ENCODE measurements at places on chromosomes 2 and 18.

DNA sequence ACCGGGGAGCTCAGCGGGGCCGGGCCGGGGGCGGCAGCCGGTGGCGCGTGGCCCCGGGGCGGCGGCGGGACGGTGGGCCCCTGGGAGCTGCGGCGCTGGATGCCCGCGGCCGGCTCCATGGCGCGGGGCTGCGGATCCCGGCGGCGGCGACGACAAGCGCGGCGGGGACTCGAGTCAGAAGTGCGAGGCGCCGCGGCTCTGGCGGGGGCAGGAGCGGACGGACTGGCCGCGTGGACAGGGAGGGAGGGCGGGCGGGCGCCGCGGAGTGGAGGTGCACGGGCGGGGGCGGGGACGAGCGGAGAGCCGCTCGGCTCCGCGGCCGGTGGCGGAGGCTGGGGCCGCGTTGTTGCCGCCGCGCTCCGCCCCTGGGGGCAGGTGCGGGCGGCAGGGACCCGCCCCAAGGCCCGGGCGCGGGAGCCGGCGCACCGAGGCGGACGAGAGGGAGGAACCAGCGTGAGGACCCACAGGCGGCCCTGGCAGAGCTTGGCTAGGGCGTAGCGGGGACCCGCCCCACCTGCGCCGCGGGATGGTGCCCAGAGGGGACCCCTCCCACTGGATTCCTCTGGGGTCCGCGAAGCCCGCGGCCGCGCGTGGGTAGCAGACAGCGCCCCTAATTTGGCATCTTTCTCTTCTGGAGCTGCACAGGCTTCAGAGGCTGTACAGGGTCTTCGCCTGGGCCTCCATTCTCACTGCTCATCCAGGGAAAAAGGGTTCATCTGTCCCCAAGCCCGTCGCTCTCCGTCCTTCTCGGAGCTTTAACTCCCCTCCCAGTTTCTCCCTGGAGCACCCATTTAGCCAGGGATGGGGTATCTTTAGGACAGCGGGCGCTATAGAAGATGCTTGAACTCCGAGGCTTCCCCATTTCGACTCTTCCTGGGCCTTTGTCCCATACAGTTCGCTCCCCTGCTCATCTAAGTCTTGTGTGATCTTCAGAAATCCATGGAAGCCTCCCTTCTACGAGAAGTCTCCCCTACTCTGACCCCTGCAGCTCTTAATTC, at the start of gene TMEM163:
TMEM163 (minus strand) TSS at position 184 of the 998 bp plus-strand sequence.
- DNase-seq: peak; percentile 20

DNA sequence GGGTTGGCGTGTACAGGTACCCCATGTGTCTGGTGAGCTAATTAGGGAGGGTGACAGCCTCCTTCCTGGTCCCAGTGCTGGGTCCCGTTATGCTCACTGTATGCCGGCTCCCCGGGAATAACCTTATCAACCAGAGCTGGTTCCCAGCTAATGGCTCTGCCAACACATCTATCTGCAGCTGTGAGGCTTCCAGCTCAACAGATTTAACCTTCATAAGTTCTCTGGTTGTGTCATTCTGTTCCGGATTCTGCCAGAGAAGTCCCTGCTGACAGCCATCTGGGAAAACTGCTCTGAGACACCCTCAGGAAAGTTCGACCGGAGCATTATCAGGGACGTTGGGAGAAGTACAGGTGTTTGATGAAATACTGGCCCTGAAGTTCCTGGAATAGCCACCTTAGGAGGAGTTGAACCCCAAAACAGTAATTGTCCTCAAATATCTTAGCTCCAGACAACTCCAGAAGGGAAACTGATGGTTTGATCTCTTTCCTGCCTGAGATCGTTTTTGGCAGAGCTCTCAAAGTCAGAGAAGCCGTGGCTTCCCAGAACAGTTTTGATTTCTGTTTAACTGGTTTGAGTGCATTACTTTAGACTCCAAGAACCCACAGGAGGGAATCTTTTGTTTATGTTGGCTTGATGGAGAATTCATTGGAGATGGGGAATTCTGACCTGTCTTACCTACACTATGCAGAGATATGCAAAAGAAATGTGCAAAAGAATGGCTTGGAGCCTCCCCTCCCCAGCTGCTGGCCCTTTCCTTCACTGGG, 39.4 kb upstream of the TXNDC2 start:
- DNase-seq: no peak

DNA sequence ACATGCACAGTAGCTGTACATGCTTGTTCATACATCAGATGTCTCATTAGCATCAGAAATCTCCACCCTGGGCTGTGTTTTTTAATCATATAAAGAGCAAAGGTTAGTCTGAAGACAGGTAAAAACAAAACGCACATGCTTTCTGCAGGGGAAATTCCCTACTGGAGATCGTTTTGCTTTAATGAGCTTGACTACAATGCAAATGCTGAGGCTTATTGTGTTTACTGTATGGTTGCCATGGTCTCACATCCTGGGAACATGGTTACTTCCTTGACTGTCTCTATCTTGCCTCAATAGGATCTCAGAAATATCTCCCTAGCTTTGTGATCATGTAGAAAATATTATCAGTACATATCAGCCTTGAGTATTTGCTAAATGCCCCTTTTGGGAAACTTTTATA, 336.5 kb upstream of the TFPI start:
- DNase-seq: no peak

DNA sequence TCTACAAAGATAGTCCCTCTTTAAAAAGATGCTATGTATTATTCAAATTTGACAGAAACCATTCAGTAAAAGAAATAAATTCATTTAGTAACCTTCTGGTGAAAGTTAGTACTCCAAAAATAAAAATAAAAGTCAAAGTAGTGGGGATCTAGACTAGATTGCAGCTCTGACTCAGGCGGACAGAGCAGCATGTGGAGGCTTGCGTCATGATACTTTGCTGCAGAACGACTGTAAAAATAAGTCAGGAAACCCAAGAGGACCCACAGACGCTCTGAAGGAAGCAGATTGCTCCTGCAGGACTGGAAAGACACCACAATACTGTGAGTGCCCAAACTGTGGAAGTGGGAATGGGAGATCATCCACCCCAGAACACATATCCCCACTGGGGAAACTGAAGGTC, 301.9 kb downstream of the RIT2 start:
- no peak for DNase-seq

- DNase-seq: no peak
These were observed 62.5 kb downstream of the GORASP2 start for GRCh38 chr2:170991398-170992182.

- no peak for DNase-seq
These were observed 86.4 kb upstream of the HK2 start for GRCh38 chr2:74747411-74748080.

DNA sequence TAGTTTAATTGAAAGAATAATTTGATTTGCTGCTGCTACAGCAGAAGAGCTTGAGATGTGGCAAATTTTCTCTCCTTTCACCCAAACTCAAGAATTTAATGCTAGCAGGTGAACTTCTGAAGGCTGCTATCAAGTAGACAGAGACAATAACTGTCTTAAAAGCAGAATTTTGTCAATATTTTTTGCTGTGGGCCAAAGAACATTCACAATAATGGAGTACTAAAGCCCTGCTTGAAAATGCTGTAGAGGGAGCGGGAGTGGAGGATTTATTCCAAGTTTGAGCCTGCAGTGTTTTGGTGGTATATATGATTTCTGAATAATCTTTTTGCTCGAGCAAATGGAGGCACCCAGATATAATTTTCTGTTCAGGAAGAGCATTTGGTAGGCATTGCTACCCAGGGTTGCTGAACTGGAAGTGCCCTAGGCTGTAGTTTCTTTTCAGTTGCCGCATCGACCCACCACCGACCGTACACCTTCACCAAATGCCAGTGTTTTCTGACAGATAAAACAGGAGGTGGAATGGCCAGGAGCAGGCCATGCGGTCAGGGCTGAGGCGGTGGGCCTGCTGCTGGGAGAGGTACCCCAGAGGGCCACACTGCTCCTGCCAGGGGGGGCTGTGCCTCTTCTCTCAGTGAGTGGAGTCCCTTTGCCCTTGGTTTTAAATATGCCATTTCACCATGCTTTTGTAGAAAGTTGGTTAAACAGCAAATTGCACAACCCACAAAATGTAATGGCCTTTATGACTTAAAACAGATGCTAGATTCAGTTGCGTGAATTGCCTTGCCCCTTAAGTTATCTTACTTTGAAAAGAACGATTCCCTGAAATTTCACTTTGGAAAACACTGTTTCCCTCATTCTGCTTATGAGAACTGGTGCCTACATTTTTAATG, 36.4 kb downstream of the TSHZ1 start:
- DNase-seq: no peak

DNA sequence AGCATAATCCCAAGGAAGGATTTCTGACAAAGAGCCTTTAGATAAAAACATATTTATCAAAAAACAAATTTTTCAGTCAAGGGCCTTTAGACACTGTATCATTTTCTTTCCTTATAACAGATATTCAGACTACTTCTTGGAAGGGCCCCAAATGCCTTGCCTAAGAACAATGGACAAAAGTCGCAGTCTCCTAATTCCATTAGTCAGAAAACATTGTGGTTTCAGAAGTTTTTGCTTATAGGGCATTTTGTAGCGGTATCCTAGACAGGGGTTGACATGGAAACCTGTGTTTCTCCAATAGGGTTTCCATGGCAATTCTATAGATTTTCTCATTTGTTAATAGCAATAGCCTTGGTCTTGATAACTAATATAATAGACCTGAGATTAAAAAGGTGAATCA, 36.7 kb upstream of the AGPS start:
- DNase-seq: no peak

- DNase-seq: no peak
These were observed 33.8 kb downstream of the TRIP12 start for GRCh38 chr2:229888031-229888430.

GRCh38 chr2:144704709-144705095, 184.8 kb upstream of the ZEB2 start:
- DNase-seq: no peak

DNA sequence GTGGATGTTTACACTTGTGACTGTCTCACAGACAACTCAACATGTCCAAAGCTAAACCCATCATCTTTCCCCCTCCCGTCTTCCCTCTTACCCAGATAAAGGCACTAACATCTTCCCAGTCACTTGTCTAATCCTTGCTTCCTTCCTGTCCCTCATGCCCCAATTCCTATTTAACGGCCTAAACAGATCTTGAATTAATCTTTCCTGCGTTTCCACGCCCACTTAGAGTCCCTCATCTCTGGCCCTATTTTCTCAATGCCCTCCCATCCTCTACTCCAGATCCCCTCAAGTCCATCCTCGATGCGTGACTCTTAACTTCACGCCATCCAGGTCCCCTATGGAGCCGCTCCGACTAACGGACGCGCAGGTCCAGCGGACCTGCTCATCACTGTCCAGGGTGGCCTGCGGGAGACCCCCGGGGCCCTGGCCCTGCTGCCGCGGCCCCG, 682 bp upstream of the SCLY start:
- DNase-seq: no peak

GRCh38 chr2:118988706-118989105, 46.7 kb downstream of the MARCO start:
- DNase-seq: no peak

DNA sequence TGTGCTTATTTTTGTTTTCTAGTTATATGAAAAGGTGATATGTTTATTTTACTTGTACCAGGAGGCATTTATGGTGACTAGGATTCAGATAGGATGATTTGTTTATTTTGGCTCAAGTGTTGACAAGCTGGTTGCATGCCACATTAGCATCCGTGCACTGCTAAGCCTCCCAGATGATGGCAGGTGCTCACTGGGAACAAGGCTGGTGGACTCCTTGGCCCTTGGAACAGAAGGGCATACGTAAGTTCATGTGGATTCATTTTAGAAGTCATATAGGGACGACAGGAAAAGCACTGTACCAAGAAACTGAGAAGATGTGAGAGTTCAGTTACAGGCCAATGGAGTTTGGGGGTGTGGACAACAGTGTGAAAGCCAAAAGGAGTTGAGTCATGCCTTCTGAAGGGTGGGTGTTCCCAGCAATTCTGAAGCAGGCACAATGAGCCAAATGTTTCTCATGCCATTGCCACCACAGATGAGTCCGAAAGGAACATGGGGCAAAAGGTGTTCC, 166.2 kb downstream of the PHLPP1 start:
- no peak for DNase-seq

- no peak for DNase-seq
These were observed 127.8 kb downstream of the INHBB start for GRCh38 chr2:120473522-120474271.

DNA sequence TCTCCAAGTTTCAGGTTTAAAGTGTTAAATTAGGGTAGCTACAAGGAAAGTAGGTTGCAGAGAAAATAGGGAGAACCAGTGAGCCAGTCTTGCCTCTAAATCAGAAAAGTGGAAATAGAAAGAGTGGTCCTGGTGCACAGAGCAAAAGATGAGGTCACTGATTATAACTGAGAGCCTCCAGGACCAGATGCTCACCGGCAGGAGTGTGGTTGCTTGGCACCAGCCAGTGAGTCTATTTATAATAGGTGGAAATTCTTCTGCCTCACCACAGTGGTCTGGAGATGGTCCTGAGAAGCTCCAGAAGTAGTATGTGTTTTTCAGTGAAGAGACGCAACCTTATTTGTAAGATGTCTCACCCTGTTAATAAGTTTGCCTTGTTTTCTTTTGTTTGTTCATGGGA, 373.9 kb upstream of the KCNJ3 start:
- no peak for DNase-seq

DNA sequence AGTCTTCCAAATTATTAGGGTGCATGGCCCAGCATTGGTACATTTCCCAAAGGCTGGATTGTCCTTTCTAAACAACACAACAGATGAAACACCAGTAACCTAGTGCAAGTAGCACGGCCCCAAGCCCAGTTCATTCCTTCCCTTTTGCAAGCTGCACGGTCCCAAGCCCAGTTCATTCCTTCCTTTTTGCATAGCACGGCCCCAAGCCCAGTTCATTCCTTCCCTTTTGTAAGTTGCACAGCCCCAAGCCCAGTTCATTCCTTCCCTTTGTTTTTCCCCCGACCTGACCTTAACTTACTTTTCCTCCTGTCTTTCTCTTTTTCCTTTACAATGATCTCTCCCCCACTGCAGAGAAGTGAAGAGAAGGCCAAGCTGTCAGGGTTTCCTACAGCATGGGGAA, 60.9 kb downstream of the C18orf63 start:
- DNase-seq: no peak

DNA sequence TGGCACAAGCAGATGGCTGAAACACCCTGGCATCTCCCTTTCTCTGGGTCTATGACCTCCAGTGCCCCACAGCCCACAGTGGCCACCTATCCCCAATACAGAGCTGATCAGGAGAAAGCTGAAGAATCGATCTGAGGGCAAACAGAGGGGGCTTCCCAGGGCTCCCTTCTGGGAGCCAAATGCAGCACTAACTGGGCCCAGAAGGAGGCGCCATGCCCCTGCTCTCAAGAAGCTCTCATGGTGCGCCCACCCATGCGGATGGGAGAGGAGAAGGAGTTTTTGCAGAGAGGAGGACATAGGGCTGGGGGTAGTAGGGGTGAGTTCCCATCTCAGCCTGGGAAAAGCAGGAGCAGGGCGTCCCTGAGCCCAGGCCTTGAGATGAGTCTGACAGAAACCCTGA, 787.3 kb upstream of the RAB6C start:
- no peak for DNase-seq

GRCh38 chr2:15692551-15693377, 101.1 kb downstream of the DDX1 start:
- no peak for DNase-seq

GRCh38 chr2:162037028-162037795, 36.8 kb downstream of the DPP4 start:
- DNase-seq: no peak
